Upper lobe of right lung (tissue), 1 donor: ENCODE measurements at places on chromosomes 6 and 20. TPM values are rescaled to one million over a fixed set of nuclear protein-coding genes. Genes with fewer than 3 reads are reported as not detected.

GRCh38 chr20:8662433-8662954 is 406.4 kb upstream of the PLCB4 start:
- no peak overlapping the region for H3K4me3 ChIP-seq
- H3K27me3 ChIP-seq = no peaks in the 10 kb centered on the region
- no peak overlapping the region for H3K27ac ChIP-seq
- H3K4me1 ChIP-seq = no peaks in the 10 kb centered on the region

- no peak for DNase-seq
- H3K4me3 ChIP-seq = no peak overlapping the region
- no peak overlapping the region for H3K27ac ChIP-seq
- H3K27me3 ChIP-seq = no peaks in the 10 kb centered on the region
- H3K36me3 ChIP-seq = no peaks in the 10 kb centered on the region
Measured at GRCh38 chr20:22819784-22820183, 215.3 kb upstream of the SSTR4 start.

DNA sequence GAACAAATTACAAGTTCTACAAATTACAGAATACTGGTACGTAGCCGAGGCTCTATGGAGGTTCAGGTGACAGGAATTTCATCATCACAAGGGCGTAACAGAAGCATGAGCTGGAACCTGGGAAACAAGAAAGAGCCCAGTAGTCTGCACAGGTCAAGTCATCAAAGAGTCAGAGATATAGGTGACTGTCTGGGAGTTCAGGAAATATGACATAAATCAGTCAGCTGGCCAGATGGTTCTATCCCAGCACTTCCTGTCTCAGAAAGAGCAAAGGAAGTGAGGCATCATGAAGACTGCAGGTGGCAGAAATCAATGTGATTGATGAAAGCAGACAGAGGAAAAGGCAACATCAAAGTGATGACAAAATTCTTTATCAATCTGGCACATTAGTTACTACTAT is 23.3 kb downstream of the MYCT1 start:
- DNase-seq = no peak
- H3K27ac ChIP-seq = no peak overlapping the region
- no peaks in the 10 kb centered on the region for H3K36me3 ChIP-seq
- H3K4me1 ChIP-seq = no peaks in the 10 kb centered on the region
- no peaks in the 10 kb centered on the region for H3K27me3 ChIP-seq

The FAM83D gene
- 2.0 TPM for total RNA-seq

The TRIM40 gene
- not detected for total RNA-seq

The MAP1LC3A gene
- total RNA-seq = 45.9 TPM

- DNase-seq = no peak
- no peak overlapping the region for H3K27ac ChIP-seq
- no peaks in the 10 kb centered on the region for H3K36me3 ChIP-seq
- H3K27me3 ChIP-seq = no peaks in the 10 kb centered on the region
Measured at GRCh38 chr6:47187893-47188587, 121.7 kb downstream of the TNFRSF21 start.

GRCh38 chr20:4688305-4688704 is 33.4 kb upstream of the PRND start:
- H3K27me3 ChIP-seq = no peaks in the 10 kb centered on the region
- H3K4me1 ChIP-seq = peaks cover 32% of the 10 kb centered on the region
- DNase-seq = no peak

The RIMS4 gene
- total RNA-seq = 3.2 TPM

- no peak overlapping the region for H3K4me3 ChIP-seq
- no peak for DNase-seq
- H3K4me1 ChIP-seq = peaks cover 10% of the 10 kb centered on the region
- no peak overlapping the region for H3K27ac ChIP-seq
- no peaks in the 10 kb centered on the region for H3K36me3 ChIP-seq
- H3K27me3 ChIP-seq = no peaks in the 10 kb centered on the region
Measured at GRCh38 chr6:4313044-4313686, 177.8 kb upstream of the ECI2 start.

DNA sequence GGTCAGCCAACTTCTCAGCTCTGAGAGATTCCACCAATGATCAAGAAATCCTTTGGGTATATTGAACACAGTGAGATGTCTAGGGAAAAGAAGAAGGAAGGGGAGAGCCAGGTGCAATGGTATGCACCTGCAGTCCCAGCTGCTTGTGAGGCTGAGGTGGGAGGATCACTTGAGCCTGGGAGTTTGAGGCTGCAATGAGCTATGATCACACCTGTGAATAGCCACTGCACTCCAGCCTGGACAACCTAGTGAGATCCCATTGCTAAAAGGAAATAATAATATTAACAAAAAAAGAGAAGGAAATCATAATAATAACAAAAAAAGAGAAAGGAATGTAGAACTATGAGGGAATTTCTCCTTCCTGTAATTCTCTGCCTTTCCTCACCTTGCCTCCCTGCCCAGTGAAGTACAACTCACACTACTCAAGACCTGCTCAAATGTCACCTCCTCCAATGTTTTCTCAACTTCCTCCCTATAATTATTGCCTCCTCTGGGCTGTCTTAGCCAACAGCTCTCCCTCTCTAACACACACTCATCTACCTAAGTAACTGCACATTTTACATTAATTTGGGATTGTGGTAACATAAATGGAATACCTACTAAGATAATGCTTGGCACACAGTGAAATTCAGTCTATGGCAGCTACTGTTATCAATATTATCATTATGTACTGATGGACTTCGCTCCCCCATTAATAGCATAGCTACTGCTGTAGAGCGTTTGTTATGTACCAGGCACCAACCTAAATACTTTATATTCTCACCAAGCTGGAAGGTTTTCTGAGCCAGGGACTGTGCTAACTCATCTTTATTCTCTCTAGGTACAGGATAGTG is 103.6 kb downstream of the KIF13A start:
- H3K27me3 ChIP-seq = no peaks in the 10 kb centered on the region
- H3K36me3 ChIP-seq = no peaks in the 10 kb centered on the region
- no peak overlapping the region for H3K4me3 ChIP-seq
- no peak for DNase-seq
- H3K27ac ChIP-seq = peak overlapping the region; percentile 4

DNA sequence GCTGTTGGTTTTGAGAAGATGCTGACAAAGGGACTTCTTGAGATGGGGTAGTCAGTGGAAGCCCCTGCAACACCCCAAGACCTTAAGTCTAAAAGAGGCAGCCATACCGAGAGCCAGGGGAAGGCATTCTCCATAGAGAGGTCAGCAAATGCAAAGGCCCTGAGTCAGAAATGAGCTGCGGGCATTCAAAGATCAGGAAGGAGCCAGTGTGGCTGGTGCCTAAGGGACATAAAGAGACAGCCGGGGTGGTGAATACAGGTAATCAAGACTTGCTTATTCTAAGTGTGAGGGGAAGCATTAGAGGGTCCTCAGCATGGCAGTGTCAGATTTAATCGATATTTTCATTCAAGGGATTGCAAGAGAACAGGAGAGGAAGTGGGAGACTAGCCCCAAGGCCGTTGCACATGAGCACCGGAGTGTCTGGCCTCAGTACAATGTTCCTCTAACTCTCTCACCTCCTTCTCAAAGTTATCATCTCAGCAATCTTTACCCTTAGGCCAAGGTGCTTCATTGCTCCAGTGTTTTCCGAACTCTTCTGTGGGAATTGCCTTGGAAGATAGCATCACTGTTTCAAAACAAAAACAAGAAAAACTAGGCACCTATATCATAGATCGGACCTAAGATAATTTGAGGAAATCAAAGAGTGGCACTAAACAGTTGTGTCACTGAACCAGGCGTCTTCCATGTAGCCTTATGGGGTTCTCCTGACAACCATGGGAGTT is 173.2 kb downstream of the DOK5 start:
- H3K36me3 ChIP-seq = no peaks in the 10 kb centered on the region
- no peak overlapping the region for H3K27ac ChIP-seq
- H3K27me3 ChIP-seq = no peaks in the 10 kb centered on the region
- no peaks in the 10 kb centered on the region for H3K4me1 ChIP-seq
- DNase-seq = no peak
- no peak overlapping the region for H3K4me3 ChIP-seq

The OR2H1 gene
- total RNA-seq = not detected

The GTF3C6 gene
- total RNA-seq = 47.5 TPM

GRCh38 chr6:69180361-69181067 is 545.4 kb downstream of the ADGRB3 start:
- DNase-seq = no peak
- no peaks in the 10 kb centered on the region for H3K27me3 ChIP-seq
- no peaks in the 10 kb centered on the region for H3K36me3 ChIP-seq

- no peak for DNase-seq
- no peaks in the 10 kb centered on the region for H3K27me3 ChIP-seq
- H3K27ac ChIP-seq = no peak overlapping the region
- no peaks in the 10 kb centered on the region for H3K4me1 ChIP-seq
- H3K36me3 ChIP-seq = no peaks in the 10 kb centered on the region
Measured at GRCh38 chr20:4568361-4568959, 153.2 kb upstream of the PRND start.

DNA sequence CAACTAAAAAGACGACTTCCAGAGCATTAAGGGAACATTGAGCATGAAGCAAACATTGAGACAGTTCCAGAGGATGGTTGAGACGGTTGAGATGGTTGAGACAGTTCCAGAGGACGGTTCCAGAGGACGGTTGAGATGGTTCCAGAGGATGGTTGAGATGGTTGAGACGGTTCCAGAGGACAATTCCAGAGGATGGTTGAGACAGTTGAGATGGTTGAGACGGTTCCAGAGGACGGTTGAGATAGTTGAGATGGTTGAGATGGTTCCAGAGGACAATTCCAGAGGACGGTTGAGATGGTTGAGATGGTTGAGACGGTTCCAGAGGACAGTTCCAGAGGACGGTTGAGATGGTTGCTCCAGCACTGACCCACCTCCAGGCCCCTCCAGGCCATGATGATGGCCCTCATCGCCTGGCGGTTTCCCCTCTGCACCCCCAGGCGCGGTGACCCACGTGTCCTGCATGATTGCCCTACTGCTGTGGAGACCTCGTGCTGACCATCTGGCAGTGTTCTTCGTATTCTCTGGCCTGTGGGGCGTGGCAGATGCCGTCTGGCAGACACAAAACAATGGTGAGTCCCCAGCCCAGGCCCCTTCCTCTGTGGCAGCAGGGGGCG is 16.3 kb downstream of the UNC93A start:
- no peaks in the 10 kb centered on the region for H3K36me3 ChIP-seq
- DNase-seq = no peak
- H3K4me1 ChIP-seq = no peaks in the 10 kb centered on the region
- no peak overlapping the region for H3K4me3 ChIP-seq

The MYCT1 gene
- 23.5 TPM for total RNA-seq

The MUC22 gene
- total RNA-seq = not detected

DNA sequence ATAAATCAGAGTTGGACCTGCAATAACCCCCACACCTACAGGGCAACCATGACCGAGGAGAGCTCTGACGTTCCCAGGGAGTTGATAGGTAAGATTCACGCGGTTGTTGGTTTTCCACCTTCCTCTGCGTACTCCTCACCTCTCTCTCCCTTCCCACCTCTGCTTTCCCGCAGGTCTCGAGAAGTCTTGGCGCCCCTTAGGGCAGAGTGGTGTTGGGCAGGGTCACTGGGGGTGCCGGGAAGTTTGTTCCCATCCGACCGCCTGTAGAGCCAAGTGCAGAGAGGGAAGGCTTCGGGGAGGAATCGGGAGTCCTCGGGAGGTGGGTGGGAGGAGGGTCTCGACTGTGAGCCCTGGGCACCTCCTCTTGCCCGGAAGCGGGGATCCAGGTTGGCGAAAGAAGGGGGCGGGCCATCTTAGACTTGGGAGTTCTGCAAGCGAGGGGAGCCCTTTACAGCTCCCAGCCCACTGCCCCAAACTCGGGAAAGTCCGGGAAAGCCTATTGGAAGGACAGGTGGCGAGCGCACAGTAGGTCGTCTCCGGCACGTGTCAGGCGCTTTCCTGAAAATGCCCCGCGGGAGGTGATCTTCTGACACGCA is 672 bp downstream of the CARMIL1 start:
- no peaks in the 10 kb centered on the region for H3K36me3 ChIP-seq
- peaks cover 25% of the 10 kb centered on the region for H3K4me1 ChIP-seq
- peak overlapping the region; percentile 79 for H3K4me3 ChIP-seq
- peak overlapping the region; percentile 79 for H3K27ac ChIP-seq

DNA sequence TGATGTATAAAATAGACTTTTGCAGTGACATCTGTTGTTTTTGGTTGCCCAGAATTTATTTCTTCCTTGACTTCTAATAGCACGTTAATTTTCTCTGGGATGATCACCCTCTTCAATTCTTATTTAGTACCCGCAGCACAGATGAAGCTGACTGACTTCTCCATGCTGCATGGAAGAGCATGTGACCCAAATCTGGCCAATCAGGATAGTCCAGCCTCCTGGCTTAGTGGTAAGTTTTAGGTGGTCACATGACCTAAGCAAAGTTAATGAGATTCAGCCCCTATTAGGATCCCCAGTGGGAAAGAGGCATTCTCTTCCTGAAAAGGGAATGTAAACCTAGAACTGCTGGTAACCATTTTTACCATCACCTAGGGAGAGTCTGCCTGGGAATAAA is 13.8 kb upstream of the SIRT5 start:
- no peaks in the 10 kb centered on the region for H3K36me3 ChIP-seq
- H3K27ac ChIP-seq = no peak overlapping the region
- peaks cover 4% of the 10 kb centered on the region for H3K4me1 ChIP-seq
- no peak overlapping the region for H3K4me3 ChIP-seq
- H3K27me3 ChIP-seq = no peaks in the 10 kb centered on the region

The TCP11 gene
- total RNA-seq = not detected

DNA sequence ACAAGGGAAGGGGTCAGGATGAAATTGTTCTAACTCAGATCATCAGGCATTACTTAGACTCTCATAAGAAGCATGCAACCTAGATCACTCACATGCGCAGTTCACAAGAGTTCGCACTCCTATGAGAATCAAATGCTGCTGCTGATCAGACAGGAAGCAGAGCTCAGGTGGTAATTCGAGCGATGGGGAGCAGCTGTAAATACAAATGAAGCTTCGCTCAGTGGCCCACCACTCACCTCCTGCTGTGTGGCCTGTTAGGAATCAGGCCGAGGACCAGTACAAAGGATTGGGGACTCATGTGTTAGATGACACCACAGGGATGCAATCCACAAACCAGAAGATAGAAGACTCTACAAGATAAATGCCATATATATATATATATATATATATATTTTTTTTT is 31.5 kb upstream of the TOP1 start:
- H3K36me3 ChIP-seq = no peaks in the 10 kb centered on the region
- H3K27me3 ChIP-seq = no peaks in the 10 kb centered on the region
- no peak for DNase-seq
- H3K4me3 ChIP-seq = no peak overlapping the region
- H3K27ac ChIP-seq = no peak overlapping the region
